ENCODE measurements at places on chromosomes 1 and 21. TPM values are rescaled to one million over a fixed set of nuclear protein-coding genes. Genes with fewer than 3 reads are reported as not detected.
A peak's percentile ranks its signal among the peaks of the same experiment; 100 is the strongest.

- DNase-seq = no peak
- H3K4me1 ChIP-seq = no peaks in the 10 kb centered on the region
- no peaks in the 10 kb centered on the region for H3K27me3 ChIP-seq
- no peaks in the 10 kb centered on the region for H3K36me3 ChIP-seq
Measured at GRCh38 chr1:163201906-163202305, 810 bp downstream of the RGS5 start.

GRCh38 chr1:226643177-226643576, 94.6 kb downstream of the STUM start:
- peak; percentile 88 for DNase-seq
- peak overlapping the region; percentile 50 for H3K4me3 ChIP-seq
- peaks cover 40% of the 10 kb centered on the region for H3K36me3 ChIP-seq
- no peaks in the 10 kb centered on the region for H3K27me3 ChIP-seq
- peaks cover 53% of the 10 kb centered on the region for H3K4me1 ChIP-seq
- peak overlapping the region; percentile 86 for H3K27ac ChIP-seq

GRCh38 chr1:225942574-225942973, 1.6 kb upstream of the LEFTY2 start:
- H3K4me1 ChIP-seq = peaks cover 9% of the 10 kb centered on the region
- peaks cover 3% of the 10 kb centered on the region for H3K27me3 ChIP-seq
- DNase-seq = no peak
- no peak overlapping the region for H3K4me3 ChIP-seq
- no peaks in the 10 kb centered on the region for H3K36me3 ChIP-seq
- H3K27ac ChIP-seq = no peak overlapping the region

DNA sequence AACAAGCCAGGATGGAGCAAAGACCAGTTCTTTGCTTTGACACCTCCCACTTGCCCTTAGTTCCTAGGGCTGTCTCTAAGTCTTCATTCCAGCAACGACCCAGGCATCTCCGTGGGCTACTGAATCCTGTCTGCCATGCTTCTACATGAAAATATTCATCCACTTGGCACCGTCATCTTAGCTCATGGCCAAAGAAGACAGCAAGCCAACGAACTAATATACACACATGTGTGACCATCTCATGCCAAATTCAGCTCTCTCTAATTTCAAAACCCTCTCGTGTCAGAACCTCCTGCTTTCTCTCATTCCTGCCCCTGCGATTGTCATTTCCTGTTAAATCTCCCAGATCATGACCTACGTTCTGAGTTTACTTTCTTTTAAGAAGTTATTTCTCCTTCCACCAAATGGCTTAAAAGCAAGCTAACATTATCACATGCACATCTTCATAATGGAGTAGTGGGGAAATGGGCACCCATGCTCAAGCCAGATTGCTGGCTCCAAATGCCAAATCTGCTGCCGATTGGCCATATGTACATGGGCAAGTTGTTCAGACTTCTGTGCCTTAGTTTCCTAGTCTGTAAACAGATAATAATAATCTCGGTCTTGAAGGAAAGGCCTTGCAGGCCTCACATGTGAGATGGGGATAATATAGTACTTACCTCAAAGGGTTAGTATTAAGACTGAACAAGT, 373.4 kb downstream of the USH2A start:
- no peaks in the 10 kb centered on the region for H3K27me3 ChIP-seq
- no peaks in the 10 kb centered on the region for H3K4me1 ChIP-seq
- no peak for DNase-seq

DNA sequence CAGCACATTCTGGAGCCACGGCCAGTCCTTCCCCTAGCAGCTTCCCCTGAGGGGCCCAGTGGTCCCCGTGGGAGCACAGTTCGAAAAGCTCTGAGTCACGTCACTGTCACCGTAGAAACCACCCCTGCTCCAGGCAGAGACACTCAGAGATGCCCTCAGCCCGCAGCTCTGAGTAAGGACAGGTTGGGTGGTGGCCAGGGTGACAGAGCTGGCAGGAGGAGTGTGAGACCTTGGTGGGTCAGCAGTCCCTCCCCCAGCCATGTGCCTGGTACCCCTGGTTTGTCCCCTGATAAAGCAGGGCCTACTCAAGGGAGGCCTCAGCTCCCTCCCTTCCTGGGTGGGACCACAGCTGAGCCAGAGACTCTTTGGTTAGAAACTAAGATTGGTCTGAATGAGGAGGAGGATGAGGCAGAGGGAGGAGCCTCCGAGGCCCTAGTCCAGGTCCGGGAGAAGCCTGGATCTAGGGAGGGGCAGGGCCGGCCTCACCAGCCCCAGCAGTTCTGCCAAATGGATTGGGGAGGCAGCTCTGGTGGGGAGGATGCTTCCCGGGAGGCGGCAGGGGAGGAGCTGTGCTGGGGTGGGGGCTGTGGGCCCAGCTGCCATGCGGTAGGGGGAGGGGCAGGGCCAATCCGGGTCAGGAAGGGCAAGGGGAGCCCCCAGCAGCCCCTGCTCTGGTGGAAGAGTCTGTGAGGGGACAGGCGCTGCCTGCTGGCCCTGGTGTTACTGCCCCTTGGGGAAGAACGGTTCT, 55.2 kb downstream of the SLC9A1 start:
- H3K4me1 ChIP-seq = peaks cover 9% of the 10 kb centered on the region
- peak; percentile 75 for DNase-seq
- peaks cover 1% of the 10 kb centered on the region for H3K36me3 ChIP-seq
- peak overlapping the region; percentile 15 for H3K27ac ChIP-seq

DNA sequence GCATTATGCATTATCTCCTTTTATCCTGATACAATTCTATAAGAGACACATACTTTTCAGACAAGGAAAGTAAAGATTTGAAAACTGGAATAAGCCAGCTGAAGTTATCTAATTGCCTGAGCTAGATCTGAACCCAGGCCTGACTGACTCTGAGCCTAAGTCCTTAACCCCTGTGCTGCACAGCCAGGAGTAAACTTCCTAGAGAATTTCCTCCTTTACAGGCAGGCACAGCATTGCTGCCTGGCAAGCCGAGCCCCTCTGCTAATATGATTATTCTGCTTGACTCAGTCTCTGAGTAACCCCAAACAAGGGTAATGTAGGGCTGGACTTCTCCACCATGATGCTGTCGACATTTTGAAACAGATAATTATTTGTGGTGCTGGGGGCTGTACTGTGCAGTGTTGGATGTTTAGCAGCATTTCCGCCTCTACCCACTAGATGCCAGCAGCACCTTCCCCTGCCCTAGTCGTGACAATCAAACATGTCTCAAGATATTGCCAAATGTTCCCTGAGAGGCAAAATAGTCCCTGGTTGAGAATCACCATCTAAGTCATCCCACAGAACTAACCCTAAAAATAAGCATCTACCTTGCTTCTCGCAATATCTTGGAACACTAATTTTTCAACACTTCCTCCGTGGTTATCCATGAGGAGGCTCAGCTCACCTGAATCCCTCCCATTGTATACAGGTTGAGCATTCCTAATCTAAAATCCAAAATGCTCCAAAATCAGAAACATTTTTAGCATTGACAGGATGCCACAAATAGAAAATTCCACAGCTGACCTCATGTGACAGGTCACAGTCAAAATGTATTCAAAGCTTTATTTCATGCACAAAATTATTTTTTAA, 18.5 kb downstream of the CAMK1G start:
- H3K36me3 ChIP-seq = no peaks in the 10 kb centered on the region
- peaks cover 9% of the 10 kb centered on the region for H3K27me3 ChIP-seq
- H3K4me3 ChIP-seq = no peak overlapping the region
- no peak overlapping the region for H3K27ac ChIP-seq
- DNase-seq = peak; percentile 63

GRCh38 chr1:15260418-15261154, 13.6 kb downstream of the FHAD1 start:
- DNase-seq = no peak
- H3K4me3 ChIP-seq = no peak overlapping the region
- H3K27ac ChIP-seq = no peak overlapping the region
- H3K36me3 ChIP-seq = no peaks in the 10 kb centered on the region
- peaks cover 18% of the 10 kb centered on the region for H3K4me1 ChIP-seq
- H3K27me3 ChIP-seq = peaks cover 33% of the 10 kb centered on the region

DNA sequence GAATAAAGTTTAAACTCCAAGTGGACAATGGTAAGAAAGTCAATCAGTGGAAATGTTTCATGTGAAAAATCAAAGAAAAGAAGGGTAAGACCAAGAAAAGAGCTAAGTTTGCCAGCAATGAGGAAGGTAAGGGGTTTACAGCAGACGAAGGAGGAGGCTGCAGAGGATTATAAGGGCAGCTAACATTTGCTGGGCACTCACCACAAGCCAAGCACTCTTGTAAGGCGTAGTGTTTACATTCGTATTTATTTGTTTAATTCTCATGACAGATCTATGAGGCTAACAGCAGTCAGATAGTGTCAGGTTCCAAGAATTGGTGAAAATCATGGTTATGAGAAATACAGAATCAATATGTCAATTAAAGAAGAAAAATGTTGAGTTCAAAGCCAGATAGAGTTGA, 75.2 kb upstream of the NGF start:
- H3K27ac ChIP-seq = no peak overlapping the region
- no peak overlapping the region for H3K4me3 ChIP-seq
- no peak for DNase-seq
- H3K4me1 ChIP-seq = peaks cover 10% of the 10 kb centered on the region
- peaks cover 15% of the 10 kb centered on the region for H3K27me3 ChIP-seq

DNA sequence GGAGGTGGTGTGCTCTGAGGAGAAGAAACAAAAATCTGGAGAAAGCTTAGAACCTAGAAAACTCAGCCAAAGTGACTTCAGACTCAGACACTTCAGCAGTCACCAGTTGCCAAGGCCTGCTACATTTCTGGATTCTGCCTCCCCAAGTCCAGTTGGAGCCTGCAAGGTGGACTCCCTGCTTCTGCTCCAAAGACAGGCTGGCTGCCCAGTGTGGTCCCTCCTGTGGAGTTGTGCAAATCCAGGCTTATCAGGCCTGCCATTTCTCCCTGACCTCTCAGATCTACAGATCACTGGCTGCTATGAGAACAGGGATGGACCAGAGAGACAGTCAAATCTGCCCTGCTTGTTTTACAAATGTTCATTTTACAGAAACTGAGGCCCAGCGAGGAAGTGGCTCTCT, 9.9 kb downstream of the CACHD1 start:
- no peak overlapping the region for H3K4me3 ChIP-seq
- no peak overlapping the region for H3K27ac ChIP-seq
- H3K4me1 ChIP-seq = peaks cover 7% of the 10 kb centered on the region
- no peaks in the 10 kb centered on the region for H3K27me3 ChIP-seq
- DNase-seq = no peak
- H3K36me3 ChIP-seq = no peaks in the 10 kb centered on the region

- H3K4me1 ChIP-seq = peaks cover 26% of the 10 kb centered on the region
- H3K36me3 ChIP-seq = no peaks in the 10 kb centered on the region
- peak overlapping the region; percentile 28 for H3K27ac ChIP-seq
- no peak overlapping the region for H3K4me3 ChIP-seq
- H3K27me3 ChIP-seq = no peaks in the 10 kb centered on the region
Measured at GRCh38 chr1:161009602-161010211, 11.2 kb downstream of the F11R start.

GRCh38 chr1:204405988-204406387, 5.6 kb downstream of the PPP1R15B start:
- no peak for DNase-seq
- H3K4me3 ChIP-seq = peak overlapping the region; percentile 98
- peaks cover 18% of the 10 kb centered on the region for H3K4me1 ChIP-seq

DNA sequence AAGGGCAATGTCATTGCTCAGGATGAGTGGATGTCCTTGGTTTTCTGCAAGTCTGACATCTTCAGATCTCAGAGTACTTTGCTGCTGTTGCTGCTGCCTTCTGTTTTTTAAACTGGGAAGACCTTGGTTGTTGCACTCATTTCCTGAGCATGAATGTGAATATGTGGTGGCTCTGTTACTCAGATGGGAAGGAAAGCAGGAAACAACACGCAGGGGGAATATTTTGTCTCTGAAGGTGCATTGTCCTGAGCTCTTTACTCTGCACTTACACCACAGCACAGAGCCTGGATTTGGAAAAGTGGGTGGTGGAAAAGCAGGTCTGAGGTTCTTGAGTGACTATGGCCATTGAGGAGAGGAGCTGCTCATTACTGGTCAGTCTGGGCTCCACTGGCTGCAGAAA, 36.3 kb downstream of the PTGFRN start:
- no peak overlapping the region for H3K27ac ChIP-seq
- no peak overlapping the region for H3K4me3 ChIP-seq
- H3K27me3 ChIP-seq = no peaks in the 10 kb centered on the region
- no peak for DNase-seq
- peaks cover 6% of the 10 kb centered on the region for H3K36me3 ChIP-seq

DNA sequence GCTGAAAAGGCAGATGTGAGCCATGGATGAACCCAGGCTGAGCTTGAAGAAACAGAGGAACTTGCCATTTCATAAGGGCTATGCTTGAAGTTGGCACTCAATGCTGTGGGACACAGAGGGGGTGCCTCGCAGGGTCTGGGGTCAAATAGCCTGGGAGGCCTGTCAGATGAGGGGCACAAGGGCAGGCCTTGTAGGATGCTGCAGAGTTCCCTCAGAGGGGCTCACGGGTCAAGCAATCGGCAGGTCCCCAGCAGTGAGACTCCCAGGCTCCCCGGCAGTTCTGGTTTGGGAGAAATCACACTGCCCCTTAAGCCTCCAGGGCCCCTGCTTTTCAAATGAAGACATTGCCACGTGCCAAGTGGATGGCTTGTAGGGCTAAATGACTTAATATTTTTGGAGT, 116.7 kb upstream of the GRIK3 start:
- H3K27ac ChIP-seq = no peak overlapping the region
- H3K4me1 ChIP-seq = no peaks in the 10 kb centered on the region
- peaks cover 18% of the 10 kb centered on the region for H3K27me3 ChIP-seq
- H3K4me3 ChIP-seq = no peak overlapping the region
- no peaks in the 10 kb centered on the region for H3K36me3 ChIP-seq

- peak; percentile 22 for DNase-seq
- peaks cover 7% of the 10 kb centered on the region for H3K36me3 ChIP-seq
- H3K4me1 ChIP-seq = peaks cover 28% of the 10 kb centered on the region
- H3K27ac ChIP-seq = no peak overlapping the region
Measured at GRCh38 chr1:218346391-218347204, 1.5 kb downstream of the TGFB2 start.

- H3K4me1 ChIP-seq = no peaks in the 10 kb centered on the region
- no peaks in the 10 kb centered on the region for H3K36me3 ChIP-seq
- DNase-seq = no peak
- no peak overlapping the region for H3K27ac ChIP-seq
- H3K27me3 ChIP-seq = no peaks in the 10 kb centered on the region
Measured at GRCh38 chr1:186566140-186566855, 105.4 kb upstream of the PDC start.

CLCA2 gene
- not detected for total RNA-seq

UROD gene
- 134 TPM for total RNA-seq

CLDN17 gene
- total RNA-seq = not detected

KCNQ4 gene
- 0.58 TPM for total RNA-seq

XCL1 gene
- total RNA-seq = 0.39 TPM

OR10Z1 gene
- not detected for total RNA-seq

RBP7 gene
- total RNA-seq = not detected

SIM2 gene
- total RNA-seq = 2.4 TPM

SYT14 gene
- not detected for total RNA-seq
